ENCODE measurements at places on chromosomes 16 and 17.

GRCh38 chr17:37405955-37406634, 541 bp downstream of the ACACA start:
- DNase-seq: no peak

- DNase-seq: peak; percentile 68
Observed at GRCh38 chr16:15672514-15673167, 22.6 kb downstream of the NDE1 start.

DNA sequence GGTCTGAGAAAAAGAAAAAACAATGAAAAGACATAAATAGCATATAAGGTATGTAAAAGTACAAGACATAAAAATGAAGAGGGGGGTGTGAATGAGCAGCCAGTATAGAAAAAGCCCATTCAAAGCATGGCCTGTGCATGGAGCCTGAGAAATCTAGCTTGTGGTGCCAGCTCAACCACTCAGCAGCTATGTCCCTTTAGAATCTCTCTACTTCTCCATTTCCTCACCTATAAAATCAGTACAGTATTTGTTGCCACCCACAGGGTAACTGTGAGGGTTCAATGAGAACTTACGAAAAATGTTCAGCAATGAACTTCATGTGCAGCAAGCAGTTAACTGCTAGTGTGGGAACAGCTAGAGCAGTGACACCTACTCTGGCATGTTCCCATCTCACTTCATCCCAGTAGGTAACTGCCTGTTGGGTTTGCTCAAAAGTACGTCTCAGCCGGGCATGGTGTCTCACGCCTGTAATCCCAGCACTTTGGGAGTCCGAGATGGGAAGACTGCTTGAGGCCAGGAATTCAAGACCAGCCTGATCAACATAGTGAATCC, 15.3 kb downstream of the CYTH1 start:
- peak; percentile 49 for DNase-seq

- no peak for DNase-seq
Observed at GRCh38 chr17:17425591-17425990, 51.2 kb upstream of the MED9 start.

DNA sequence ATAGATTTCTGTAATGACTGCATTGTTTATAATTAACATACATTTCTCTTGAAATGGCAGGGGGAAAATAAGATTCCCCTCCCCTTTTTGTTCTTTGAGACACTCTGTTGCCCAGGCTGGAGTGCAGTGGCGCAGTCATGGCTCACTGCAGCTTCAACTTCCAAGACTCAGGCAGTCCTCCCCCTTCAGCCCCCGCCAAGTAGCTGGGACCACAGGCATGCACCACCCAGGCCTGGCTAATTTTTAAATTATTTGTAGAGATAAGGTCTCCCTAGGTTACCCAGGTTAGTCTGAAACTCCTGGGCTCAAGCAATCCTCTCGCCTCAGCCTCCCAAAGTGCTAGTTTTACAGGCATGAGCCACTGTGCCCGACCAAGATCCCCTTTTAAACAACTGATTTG, 67.7 kb downstream of the KATNIP start:
- no peak for DNase-seq

DNA sequence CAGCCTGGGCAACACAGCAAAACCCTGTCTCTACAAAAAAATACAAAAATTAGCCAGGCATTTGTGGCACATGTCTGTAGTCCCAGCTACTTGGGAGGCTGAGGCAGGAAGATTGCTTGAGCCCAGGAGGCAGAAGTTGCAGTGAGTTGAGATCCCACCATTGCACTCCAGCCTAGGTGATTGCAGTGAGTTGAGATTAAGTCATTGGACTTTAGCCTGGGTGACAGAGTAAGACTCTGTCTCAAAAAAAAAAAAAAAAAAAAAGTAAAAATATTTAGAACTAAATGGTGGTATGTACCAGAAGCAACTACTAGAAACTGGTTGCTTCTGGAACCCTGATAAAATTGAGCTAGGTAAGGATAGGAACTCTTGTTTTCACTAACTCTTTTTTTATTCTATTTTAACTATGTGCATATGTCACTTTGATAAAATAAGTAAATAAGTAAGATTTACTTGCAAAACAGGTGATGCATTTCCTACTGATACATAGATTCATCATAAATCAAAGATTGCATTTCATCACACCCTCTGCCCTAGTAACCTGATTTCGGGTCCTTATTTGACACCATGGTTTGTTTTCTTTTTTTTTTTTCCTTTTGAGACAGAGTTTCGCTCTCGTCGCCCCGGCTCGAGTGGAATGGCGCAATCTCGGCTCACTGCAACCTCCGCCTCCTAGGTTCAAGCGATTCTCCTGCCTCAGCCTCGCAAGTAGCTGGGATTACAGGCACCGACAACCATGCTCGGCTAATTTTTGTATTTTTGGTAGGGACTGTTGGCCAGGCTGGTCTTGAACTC, 66.0 kb downstream of the USP32 start:
- no peak for DNase-seq

GRCh38 chr16:85735946-85736345, 14.9 kb downstream of the C16orf74 start:
- no peak for DNase-seq

DNA sequence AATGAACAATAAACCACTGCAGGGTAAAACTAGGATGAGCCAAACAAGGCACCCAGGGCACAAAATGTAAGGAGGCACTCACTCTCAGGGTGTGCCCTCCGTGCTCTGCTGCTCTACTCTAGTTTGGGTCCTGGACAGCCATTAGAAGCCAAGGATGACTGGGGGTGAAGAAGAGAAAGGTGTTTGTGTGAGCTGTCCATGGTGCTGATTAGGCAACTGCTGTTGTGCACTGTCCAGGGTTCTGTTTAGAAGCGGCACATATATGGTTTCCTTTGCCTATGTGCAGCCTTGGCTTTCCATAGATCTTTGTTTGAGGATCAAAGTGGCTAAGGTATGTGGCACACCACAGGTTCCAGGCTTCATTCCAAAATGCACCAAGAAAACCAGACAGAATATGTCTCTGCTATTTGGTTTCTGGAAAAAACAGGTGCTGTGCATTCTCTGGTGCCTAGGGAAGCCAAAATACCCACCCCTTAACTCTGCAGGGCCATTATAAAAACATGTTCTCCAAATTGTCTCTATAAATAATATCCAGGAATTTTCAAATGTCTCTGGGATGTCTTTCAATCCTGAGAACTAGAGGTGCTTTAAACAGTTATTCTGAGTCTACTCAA, 123.5 kb downstream of the CBLN1 start:
- no peak for DNase-seq

DNA sequence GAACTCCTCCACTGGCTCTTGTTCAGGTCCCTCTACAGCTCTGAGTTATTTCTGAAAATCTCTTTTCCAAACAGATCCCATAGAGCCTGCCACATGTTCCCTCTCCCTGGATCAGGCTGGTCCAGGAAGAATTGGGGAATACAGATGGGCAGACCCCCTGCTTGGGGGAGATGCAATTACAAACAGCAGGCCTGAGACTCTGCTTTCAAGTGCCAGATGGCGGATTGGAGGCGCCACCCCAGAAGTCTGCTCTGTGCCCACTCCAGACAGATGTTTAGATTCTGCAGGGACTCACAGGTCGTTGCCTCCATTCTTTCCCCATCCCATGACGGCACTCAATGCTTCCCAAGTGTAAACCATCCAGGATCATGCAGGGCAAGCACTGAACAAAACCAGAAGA, 316.6 kb downstream of the SLC39A11 start:
- no peak for DNase-seq

GRCh38 chr16:4094127-4094773, 22.0 kb downstream of the ADCY9 start:
- DNase-seq: no peak

DNA sequence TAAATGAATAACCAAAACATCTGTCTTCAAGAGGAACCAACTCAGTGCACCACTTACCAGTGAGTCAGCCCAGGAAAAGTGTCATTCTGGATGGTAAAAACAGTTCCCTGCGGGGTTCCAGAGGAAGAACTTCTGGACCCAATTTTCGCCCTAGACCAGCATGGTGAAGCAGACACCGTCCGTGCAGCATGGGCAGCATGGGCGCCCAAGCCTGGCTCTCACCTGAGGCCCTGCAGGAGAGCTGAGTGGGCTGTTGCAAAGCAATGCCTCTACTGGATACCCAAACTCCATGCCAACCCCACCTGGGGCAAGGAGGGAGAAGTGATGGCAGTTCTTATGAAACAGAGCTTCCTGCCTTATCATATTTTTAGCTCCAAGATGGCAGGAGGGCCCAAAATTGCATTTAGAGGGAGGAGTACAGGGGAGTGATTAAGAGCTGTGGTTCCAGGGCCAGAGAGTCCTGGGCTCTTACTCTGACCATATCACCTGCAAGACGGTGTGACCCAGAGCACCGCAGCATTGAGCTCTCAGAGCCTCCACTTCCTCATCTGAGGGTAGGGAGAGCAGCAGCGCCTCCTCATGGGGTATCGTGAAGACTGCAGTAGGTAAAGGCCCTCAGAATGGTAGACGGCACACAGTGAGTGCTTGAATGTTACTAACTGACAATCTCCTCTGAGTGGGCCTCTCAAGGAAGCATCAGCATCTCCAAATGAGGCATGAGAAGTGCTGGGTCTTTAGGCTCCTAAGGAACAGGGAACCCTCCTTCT, 16.6 kb upstream of the INPP5K start:
- no peak for DNase-seq

- no peak for DNase-seq
Observed at GRCh38 chr17:19753051-19753509, 5.0 kb upstream of the ALDH3A1 start.

GRCh38 chr16:48393485-48394354, 8.5 kb upstream of the SIAH1 start:
- DNase-seq: no peak

DNA sequence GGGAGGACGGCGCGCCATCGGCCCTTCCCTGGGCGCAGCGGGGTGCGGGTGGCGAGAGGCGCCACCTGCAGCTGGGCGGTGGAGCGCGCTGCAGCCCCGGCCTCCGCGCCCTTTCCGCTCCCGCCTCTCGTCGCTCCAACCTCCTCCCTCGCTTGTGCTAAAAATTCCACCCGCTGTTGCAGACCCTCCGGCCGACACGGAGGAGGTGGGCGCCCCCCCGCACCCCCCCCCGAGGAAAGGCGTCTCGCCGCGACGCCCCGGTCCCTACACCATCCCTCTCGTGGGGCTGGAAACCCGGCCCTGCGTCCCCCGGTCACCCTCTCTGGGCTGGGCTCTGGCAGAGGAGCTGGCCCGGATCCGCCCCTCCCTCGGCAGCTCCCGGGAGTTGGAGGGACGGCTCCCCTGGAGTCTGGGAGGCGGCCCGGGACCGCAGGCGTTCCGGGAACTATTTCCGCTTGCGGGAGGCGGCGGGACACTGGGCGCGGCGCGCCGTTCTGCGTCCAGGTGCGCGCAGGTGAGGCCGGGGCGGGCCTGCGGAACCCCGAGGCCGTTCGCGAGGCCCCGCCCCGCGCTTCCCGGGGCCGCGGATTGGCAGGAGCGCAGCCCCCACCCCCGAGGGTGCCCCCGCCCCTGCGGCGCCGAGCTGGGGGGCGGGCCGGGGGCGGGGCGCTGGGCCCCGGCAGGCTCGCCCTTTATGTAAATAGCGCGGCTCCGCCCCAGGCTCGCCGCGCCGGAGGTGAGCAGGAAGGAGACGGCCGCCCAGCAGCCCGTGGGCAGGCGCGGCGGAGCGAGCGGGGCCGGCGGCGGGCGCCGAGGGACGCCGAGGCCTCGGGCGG, at the start of gene LLGL2:
Gene LLGL2, plus strand, starts transcription at position 728 of the 836 bp plus-strand sequence. CDS start 17,730 bp downstream, outside the sequence.
- peak; percentile 85 for DNase-seq

DNA sequence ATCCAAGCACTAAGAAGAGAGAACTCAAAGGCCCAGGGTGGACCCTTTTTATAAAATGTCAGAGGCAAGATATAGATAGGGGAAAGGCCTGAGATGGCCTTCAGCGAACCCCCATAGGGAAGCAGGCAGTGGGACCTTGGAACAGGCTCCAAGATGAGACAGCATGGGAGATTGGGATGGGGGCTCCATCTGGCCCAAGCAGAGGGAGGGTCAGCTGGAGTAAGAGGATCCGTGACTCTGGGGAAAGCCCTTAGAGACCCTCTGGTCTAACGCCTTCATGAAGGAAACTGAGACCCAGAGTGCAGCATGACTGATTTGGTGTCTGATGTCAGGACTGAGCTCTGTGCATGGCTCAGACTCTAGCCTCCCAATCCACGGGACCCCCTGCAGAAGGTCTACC, 30.8 kb downstream of the C17orf100 start:
- no peak for DNase-seq

DNA sequence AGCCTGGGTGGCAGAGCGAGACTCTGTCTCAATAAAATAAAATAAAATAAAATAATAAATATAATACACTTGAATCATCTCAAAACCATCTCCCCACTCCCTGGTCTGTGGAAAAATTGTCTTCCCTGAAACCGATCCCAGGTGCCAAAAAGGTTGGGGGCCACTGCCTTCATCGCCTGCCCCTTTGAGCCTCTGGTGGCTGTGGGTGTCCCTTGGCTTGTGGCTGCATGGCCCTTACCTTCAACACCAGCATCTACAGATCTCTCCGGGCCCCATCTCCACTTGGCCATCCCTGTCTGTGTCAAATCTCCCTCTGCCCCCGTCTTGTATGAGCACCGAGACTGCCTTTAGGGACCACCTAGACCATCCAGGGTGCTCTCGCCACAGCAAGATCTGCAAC, 177.3 kb downstream of the SEC14L1 start:
- DNase-seq: no peak

DNA sequence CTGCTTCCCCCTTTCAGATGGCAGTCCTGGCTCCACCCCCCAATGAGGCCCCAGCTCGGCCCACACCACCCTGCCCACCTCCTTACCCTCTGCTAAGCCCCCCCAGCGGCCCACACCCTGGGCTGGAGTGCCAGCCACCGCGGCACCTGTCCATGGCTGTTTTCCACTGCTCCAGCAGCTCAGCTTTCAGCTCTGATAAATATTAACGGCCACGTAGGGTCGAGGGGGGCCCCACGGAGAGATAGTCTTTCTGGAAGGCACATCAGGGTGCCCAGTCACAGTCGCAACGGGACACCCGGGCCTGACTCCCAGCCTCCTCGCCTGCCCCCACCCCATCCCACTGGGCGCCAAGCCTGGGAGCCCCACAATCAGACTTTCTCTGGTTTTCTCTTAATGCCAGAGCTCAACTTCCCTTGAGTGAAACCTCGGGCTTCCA, 46.5 kb upstream of the CIBAR2 start:
- DNase-seq: no peak

DNA sequence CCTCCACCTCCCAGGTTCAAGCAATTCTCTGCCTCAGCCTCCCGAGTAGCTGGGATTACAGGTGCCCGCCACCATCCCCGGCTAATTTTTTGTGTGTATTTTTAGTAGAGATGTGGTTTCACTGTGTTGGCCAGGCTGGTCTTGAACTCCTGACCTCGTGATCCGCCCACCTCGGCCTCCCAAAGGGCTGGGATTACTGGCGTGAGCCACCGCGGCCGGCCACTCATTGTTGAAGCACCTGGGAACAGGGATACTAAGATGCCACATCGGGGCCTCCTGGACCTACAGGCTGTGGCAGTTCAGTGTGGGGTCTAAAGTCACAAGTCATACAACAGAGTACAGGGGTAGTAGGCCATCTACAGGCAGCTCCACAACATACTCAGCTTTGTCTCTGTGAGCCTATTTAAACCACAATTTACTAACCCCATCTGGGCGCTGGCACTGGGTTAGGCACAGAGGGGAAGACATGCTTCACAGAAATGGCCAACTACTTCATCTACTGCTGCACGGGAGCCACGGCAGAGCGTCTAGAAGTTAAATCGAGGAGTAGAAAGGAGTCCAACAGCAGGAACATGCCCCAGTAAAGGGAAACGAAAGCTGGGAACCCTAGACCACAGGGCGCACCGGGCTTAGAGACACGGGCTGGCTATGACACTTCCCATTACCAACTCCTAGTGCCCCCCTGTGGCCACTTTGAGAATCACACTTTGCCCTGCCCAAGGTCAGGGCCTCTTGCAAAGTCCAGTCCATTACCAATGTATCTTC, 4.3 kb downstream of the VAMP2 start:
- DNase-seq: peak; percentile 96

- peak; percentile 34 for DNase-seq
Observed at GRCh38 chr17:82956726-82957468, 117.1 kb upstream of the ZNF750 start.

Data from activated CD8-positive, alpha-beta memory T cell treated with anti-CD3 and anti-CD28 coated beads, Interleukin-2, amount 50 U/mL, for 48 hours (primary cell).